ENCODE measurements at places on chromosomes 6 and 20.
A peak's percentile ranks its signal among the peaks of the same experiment; 100 is the strongest.

GRCh38 chr6:119858901-119859300, 509.3 kb upstream of the MAN1A1 start:
- DNase-seq = peak; percentile 59

- peak; percentile 86 for DNase-seq
Observed at GRCh38 chr6:108435391-108435790, 125.3 kb upstream of the FOXO3 start.

- DNase-seq = peak; percentile 95
Observed at GRCh38 chr20:63911176-63911575, 16.2 kb downstream of the DNAJC5 start.

DNA sequence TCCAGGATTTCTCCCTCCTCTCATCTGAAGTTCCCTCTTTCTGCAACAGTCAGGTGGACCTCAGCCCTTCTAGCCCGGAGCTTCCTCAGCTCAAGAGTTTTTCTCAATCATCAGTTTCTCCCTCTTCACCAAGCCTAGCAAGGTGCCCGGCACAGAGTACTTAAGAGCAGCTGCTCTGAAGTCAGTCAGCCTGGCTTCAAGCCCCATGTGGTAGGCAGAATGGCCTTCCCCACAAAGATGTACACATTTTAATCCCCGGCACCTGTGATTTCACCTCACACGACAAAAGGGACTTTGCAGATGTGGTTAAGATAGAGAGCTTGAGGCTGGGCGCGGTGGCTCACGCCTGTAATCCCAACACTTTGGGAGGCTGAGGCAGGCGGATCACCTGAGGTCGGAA, 15.1 kb upstream of the RBPJL start:
- DNase-seq = no peak

DNA sequence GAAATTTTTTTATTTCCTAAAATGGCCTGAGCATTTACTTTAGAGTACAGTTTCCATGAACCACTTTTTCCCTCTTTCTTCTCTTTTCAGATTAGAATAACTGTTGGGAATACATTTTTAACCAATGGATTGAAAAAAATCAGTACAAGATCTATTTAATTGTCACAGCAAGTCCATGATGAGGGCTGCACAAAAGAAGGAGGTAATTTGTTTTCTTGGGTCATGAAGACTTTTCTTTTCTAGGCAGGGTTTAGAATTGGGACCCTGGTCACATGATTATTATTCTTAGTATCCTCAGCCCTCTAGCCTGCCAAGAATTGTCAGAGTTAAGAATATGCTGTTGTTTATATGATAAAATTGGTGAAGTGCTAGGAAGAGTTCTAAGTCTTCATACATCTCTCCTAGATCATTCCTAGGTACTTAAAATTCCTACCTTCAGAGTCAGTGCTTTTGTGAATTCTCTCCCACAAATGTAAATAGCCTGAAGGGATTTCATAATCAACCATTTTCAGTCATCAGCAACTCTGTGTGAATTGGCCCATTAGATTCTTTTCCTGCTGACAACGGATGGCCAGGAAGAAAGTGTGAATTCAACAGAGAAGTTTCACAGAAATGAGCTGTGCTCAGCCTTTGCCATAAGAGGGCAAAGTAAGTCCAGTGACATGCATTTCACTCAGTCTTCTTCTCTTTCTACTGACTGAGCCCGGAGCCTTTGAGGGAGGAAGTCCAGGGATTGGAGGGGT, 32.4 kb upstream of the TPBG start:
- DNase-seq = peak; percentile 95

GRCh38 chr6:135525594-135525993, 28.1 kb upstream of the AHI1 start:
- no peak for DNase-seq

GRCh38 chr6:21773576-21773968, 180.0 kb downstream of the SOX4 start:
- DNase-seq = no peak

DNA sequence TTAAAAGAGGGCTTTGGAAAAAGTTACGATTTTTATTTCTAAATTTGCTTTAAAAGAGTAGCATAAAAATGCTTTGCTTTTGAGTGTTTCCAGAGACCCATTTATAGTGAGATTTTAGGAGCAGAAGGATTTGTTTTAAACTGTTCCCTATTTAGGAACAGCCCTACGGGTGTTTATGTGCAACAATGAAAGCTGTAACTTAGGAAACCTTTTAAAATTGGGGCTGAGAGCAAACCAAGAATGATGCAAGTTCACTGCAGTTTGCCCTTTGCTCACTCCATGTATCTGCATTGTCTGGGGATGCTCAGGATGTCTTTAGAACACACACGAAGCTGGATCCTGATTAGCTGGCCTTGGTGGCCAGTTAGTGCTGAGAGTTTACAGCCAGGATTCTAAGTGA, 40.9 kb downstream of the GHRH start:
- DNase-seq = no peak

DNA sequence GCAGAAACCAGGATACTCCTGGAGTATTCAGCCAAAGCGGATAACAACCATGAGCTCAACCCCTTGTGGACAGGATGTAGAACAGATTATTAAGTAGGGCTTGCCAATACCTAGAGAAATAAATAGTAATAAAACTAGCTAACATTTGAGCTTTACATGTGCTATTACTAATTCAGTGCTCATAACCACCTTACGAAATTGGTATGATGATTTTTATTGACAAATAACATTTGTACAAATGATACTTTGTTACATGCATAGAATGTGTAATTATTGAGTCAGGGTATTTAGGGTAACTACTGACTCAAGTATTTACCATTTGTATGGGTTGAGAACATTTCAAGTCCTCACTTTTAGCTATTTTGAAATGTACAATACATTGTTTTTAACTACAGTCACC, 287.9 kb downstream of the CDC5L start:
- DNase-seq = peak; percentile 86

DNA sequence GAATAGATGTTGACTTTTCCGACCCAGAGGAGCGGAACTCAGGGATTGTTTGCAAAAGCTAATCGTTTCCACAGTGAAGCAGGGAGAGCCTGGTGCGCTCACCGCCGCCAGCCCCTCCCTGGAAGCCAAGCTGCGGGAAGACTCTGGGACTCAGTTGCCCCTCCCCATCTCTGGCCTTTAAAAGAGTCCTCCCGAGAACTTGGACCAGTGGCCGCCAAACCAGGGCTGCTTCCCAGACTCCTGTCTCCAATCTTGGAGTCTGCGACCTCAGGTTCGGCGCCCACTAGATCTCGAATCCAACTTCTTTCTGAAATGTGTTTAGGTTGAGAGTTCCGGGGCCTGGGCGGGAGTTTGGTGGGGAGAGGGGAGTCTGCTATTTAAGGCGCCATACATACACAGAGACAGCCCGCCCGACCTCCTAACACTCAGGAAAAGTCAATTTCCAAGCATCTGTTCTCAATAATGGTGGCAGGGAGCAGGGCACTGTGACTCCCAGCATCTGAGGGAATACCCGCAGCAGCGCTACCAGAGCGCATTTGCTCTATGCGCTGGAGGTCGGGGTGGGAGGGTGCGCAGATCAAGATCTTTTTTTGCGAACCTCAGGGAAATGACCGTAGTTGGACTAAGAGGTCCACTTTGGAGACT, 800 bp upstream of the GRIK2 start:
- DNase-seq = no peak

DNA sequence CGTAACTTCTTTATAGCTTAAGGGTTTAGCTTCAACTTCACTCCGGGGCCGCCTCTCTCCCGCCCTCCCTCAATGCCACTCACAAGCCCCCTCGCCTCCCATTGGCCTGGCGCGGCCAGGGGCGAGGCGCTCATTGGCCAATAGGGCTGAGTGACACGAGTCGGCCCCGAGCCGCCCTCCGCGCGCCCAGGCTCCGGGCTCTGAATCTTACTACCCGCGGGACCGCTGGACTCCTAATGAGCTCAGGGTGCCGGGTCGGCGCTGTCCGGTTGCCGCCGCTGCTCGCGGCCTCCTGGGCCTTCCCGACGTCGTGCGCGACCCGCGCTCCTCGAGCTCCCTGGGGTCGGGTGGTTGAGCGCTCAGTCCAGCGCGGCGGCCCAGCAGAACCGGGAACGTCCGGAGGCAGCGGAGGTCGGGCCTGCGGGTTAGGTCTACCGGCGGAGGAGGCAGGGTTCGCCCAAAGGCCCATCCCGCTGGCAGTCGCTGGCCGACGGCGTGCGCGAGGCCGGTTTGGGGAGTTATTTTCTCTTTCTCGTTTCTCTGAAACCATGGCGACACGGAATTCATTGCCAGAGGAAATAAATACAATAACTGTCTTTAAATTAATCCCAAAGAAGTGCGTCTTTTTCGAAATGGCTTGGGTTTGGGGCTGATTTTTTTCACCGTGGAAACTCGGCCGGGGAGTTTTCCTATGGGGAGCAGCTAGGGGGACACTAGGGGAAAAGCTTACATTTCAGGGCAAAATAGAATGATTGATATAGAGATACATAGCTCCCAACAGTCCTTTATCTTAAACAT, at the start of gene SIM1:
Gene SIM1 (minus strand): TSS at position 19 of the 798 bp plus-strand sequence. CDS start 1,453 bp downstream, outside the sequence.
- peak; percentile 60 for DNase-seq

- no peak for DNase-seq
Observed at GRCh38 chr6:163877877-163878639, 463.5 kb downstream of the QKI start.

GRCh38 chr6:94270091-94270948, 851.0 kb upstream of the EPHA7 start:
- no peak for DNase-seq

DNA sequence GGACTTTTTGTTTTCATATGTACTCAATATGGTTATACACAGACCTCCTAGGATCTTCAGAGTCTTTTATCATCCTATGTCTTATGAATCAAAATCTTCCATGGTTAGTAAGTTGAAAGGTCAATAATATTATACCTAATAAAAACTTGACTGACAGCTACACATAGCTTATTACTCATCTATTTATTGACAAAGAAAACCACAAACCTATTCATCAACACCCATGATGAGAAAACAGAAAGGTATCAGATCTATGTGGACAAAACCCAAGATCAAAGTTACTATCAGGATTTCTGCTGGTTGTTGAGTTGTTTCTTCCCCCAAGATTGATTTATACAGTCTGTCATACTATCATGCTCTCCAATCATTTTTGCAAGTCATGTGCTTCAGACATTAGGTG, 460.1 kb upstream of the MANEA start:
- peak; percentile 51 for DNase-seq

DNA sequence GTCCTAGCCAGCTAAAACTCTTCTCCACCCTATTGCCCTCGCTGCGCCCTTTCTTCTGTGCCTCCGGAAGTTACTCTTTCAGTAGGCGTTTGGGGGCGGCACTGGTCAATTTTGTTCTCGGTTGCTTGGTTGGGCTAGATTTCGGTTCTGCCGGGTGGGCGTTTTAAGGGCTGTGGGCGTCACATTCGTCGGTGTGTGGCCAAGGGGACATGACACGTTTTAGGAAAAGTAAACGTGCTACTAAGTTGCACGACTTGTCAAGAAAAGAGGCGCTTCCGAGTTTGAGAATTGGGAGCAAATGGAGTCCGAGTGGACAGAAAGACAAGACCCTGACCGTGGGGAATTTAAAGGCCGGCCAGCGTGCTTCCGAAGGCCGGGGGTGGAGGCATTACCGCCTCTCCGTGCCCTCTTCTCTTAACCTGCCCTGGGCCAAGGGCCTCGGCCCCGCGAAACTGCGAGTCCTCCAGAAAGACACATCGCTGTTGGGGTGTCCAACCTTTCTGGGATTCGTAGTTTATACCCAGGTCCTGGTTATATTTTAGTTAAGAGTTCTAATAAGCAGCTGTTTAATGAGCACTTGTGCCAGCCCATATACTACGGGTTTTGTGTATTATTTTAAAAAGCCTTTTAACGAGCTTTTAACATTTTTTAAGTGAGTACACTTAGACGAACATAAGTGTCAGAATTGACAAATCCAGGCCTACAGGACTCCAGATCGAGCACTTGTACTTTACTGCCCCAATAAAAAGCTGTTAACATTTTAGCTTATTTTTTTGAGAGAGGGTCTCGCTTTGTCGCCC, 664 bp upstream of the BAG6 start:
- DNase-seq = no peak

DNA sequence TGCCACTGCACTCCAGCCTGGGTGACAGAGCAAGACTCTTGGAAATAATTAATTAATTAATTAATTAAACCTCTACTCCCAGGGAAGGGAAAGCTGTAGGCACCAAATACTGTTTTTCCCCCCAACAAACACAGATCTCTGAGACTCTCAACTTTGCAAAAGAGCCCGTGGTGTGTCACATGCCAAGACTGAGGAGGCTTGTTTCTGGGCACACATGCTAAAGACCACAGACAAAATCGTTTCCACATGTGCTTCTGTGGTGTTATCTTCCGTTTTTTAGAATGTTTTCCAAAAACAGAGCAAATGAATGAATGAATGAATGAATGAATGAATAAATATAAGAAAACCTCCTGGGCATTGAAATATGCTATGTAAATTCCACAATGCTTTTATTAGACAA, 55.6 kb upstream of the ATXN1 start:
- DNase-seq = no peak

DNA sequence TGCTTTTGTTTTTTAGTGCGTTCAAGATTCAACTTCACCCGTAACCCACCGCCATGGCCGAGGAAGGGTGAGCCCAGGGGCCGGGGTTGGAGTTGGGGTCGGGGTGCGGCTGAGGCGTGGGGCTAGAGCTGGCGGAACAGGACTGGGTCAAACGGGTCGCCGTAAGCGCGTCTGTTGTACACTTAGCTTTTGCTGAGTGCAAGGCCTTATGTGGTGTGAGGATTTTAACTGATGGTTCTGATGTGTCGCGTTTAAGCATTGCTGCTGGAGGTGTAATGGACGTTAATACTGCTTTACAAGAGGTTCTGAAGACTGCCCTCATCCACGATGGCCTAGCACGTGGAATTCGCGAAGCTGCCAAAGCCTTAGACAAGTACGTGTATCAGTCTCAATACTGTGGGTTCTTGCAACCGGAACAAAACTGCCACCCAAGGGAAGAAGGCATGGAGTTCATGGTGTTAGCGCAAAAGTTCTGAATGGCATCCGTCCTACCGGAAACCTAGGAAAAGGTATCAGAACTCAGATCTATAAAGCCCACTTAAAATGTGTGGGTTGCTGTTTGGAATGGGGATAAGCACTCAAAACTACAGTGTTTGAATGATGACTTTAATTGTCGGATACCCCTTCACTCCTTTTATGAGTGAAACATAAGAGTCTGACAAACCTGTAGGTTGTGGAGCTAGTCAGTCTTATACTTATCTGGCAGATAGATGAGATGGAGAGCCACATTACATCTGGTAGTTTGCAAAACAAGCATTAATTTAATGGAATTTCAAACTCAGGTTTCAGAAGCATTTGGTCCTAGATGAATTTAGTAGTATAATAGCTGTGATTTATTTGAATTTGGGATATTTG, 574 bp downstream of the RPS12 start:
- peak; percentile 14 for DNase-seq

DNA sequence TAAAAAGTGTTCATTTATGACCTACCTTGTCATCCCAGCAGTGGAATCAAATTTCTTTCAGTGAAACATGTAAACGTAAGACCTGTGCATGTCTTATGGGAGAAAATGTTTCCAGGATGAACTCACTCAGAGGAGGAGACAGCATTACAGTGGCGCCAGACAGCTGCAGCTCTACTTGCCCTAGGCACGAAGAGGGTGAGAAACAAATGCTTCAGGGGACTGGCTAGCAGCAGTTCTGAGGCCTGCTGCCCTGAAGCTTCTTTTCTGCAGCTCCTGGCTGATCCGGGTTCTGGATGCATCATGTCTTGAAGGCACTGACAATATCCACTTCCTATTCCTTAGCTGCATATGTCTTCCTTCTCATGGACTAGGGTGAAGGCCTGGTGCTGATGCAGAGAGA, 120.2 kb downstream of the QRSL1 start:
- DNase-seq = peak; percentile 84

- no peak for DNase-seq
Observed at GRCh38 chr6:7750197-7750596, 24.3 kb downstream of the BMP6 start.

All from epithelial cell of esophagus (primary cell).